ENCODE measurements at places on chromosomes 11 and 22.

- no peak for DNase-seq
Observed at GRCh38 chr11:97745515-97746050, 1275.2 kb upstream of the CNTN5 start.

- DNase-seq = peak; percentile 40
Observed at GRCh38 chr11:125223901-125224361, 59.4 kb downstream of the PKNOX2 start.

DNA sequence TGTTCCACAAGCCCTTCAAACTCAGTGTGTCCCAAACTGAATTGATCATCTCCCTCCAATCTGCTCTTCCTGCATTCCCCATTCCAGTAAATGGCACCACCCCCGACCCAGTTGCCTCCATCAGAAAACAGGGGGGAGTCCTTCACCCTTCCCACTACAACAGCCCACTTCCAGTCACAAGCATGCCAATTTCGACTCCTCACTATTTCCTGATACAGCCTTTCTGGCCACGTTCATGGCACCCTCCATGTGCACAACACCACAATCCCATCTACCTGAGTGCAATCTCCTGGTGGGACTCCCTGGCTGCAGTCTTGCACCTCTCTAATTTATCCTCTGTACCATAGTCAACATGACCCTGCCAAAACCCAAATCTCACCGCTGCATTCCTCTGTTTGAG is 1.6 kb upstream of the DNAL4 start:
- DNase-seq = no peak

DNA sequence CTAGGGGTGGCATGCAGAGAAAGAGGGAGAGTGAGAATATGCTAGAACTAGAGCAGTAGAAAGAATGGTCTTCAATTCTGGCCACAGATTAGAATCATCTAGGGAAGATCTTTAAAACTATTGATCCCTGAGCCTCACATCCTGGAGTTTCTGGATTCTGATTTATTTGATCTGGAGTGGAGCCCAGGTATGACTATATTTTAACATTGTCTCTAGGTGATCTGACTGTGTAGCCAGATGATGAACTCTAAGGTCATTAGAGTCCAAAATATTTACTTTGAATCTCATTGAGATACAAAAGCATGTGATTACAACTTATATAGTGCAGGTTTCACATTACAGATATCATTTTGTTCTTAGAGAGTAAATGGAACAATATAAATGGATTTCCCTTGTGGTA is 79.7 kb downstream of the FDX1 start:
- no peak for DNase-seq

- DNase-seq = no peak
Observed at GRCh38 chr22:41009222-41009948, 58.2 kb downstream of the RBX1 start.

GRCh38 chr11:18490736-18491485 is 35.3 kb downstream of the LDHAL6A start:
- DNase-seq = no peak

All from testis (tissue), 5 donors.